ENCODE measurements at places on chromosomes 7 and 10. TPM values are rescaled to one million over a fixed set of nuclear protein-coding genes. Genes with fewer than 3 reads are reported as not detected.

DNA sequence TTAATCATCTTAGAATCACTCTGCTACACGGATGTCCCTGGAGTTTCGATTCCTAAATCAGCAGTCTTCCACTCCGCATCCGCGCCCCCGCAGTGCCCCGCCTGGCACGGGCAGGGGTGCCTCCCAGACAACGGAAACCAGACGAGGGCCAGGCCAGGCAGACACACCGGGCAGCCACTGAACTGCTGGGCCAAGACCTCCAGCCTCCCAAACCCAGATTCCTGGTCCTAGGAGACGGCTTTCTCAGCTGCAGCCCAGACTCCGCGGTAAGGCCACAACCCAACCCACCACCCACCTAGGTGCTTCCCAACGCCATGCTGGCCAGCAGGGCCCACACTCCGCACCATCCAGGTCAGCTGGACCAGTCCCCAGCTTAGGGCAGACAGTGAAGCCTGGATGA, 33.2 kb downstream of the MAD1L1 start:
- DNase-seq, result no peak

DNA sequence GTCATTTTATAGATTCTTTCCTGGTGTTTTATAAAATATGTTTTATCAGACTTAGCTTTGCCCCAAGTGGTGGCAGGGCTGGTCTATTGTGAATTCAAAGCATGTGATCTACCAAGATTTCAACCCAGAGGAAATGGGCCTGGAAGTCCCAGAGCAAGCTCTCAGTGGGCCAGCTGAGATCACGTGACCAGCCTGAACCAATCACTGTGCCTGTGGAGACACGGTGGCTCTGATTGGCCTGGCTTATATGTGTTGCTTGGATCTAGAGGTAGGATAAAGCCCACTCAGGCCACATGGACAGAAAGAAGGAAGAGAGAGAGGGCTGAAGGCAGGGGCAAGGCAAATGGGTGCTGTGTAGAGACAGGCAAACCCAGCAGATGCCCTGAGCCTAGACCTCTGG, 65.5 kb upstream of the GATA3 start:
- DNase-seq, result no peak

TUBAL3 gene
- total RNA-seq, result not detected

- no peak for DNase-seq
These were observed 170.9 kb upstream of the MAGI2 start for GRCh38 chr7:79624336-79624735.

DNA sequence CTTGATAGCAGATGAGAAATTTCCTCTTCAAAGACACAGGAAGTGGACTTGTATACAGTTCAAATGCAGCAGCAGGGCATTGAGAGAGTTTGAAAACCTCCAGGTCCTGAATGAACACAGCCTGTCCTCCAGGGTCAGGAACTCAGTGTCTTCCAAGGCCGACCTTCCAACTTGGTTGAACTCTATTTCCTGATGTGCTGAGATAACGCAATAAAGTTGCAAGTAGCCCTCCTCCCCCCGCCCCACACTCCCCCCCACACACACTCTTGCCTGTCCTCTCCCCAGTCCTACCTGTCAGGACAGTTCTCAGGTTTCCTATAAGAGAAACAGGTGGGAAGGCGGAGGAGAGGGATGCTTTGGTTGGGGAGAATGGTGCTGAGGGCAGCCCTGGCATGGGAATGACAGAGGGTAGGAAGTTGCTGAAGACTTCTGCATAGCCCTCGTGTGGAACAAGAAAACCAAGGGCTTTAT, 90.0 kb downstream of the CCDC71L start:
- no peak for DNase-seq

- DNase-seq, result no peak
These were observed 292.0 kb downstream of the WDR37 start for GRCh38 chr10:1347962-1348772.

GRCh38 chr10:109203646-109204353, 719.5 kb downstream of the XPNPEP1 start:
- no peak for DNase-seq

DNA sequence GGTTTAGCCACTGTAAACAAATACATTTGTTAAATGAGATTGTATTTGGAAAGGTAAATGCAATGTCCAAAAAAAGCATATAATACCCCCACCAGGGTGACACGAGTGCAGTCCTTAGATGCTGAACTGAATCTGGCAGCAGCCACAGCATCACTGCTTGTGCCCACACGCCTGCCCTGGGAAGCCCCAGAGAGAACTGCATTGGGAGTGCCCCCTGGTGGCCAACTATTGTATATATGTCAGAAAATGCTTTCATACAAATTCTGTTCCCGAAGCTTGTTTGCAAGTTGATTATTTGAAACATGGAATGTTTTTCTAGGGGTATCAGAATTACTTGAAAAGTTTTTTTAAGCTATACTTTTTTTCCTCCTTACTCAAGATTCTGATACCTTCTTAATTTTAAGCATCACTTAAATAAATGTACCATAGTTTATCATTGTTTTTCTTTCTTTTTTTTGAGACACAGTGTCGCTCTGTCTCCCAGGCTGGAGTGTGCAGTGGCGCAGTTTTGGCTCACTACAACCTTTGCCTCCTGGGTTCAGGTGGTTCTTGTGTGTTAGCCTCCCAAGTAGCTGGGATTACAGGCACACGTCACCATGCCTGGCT, 50.1 kb downstream of the LANCL2 start:
- DNase-seq, result peak; percentile 87

SLC26A5 gene
- total RNA-seq, result not detected
